Right cardiac atrium (tissue), 5 donors: ENCODE measurements at places on chromosomes 6 and 20.
A peak's percentile ranks its signal among the peaks of the same experiment; 100 is the strongest.

GRCh38 chr6:170122651-170123050 lies 168.2 kb downstream of the DLL1 start:
- no peak for DNase-seq

DNA sequence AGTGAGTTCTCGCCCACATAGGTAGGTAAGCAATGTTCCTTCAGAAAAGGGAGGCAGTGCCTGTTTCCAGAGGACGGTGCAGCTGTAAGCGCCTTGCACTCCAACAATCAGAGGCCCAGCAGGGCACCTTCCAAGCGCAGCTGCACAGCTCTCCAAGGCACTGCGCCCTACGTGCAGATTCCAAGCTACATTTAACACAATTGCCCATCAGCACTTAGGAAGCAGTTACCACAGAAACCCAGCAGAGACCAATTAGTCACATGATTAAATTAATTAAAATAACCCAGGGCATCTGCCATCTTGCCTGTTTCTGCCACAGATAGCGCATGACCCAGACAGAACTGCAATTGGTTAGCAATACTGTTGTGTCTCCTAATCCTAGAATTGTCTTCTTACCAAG lies 65.5 kb downstream of the SOBP start:
- no peak for DNase-seq

DNA sequence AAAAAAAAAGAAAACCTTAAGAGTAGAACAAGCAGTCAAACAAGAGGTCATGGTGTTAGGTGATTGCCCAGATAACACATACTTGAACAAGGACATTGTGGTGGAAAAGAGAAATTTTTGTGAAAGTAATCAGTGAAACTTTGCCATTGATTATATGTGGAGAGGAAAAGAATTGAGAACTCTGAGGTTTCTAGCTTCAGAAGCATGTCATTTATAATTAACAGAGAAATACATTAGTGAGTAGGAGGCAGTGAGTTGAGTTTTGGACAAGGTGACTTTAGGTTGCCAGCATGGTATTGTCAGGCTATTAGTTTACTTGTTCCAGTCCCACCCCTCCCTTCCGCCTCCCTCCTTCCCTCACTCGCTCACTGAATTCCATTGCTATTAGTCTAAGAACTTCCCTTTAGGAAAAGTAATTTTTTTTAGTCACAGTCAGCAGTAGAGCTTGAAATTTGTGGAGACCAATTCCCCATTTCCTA lies 17.2 kb downstream of the TAB2 start:
- no peak for DNase-seq

DNA sequence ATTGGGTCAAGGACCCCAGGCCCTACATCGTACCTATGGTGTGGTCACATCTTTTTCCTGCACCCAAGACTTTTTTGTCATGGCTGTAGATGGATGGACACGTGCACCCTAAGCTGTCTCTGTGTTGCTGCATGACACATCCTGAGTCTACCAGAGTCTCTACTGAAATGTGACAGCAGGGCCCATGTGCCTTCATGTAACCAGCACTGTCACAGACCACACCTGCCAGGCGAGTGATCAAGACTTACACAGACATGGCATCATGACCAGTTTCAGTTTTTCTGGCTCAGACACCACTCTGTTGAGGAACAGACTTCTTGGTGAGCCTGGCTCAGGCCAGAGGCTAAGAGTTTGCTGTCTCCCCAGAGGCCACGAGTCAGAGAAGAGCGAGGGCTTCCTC lies 7.6 kb downstream of the PRND start:
- no peak for DNase-seq

GRCh38 chr20:19275038-19275629 lies 62.7 kb downstream of the SLC24A3 start:
- DNase-seq: no peak

DNA sequence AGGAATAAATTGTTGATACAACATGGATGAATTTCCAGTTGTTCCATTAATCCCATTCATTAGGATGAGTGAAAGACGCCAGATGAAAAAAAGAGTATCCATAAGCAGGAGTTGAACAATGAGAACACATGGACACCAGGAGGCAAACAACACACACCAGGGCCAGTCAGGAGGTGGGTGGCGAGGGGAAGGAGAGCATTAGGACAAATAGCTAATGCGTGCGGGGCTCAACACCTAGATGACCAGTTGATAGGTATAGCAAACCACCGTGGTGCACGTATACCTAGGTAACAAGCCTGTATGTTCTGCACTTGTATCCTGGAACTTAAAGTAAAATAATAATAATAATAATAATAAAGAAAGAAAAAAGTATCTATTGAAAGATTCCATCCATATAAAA lies 11.1 kb downstream of the PCED1A start:
- DNase-seq: no peak

GRCh38 chr6:133114973-133115372 lies 126.2 kb upstream of the EYA4 start:
- DNase-seq: no peak

DNA sequence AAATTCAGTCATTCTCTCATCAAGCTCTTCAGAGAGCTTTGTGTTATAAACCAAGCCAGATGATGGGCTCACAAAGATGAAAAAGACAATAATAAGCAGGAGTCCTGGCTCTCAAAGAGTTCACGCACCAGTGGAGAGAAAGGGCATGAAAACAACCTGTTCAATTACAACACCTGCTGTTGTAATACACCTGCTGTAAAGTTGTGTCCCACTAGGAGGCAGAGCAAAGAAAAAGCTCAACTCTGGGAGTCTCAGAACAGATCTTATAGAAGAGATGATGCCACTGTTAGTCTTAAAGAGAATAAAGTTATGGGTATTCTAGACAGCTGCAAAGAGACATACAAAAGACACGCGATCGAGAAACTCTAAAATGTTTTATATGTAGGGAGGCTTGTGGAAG lies 100.6 kb downstream of the DCDC2 start:
- no peak for DNase-seq

DNA sequence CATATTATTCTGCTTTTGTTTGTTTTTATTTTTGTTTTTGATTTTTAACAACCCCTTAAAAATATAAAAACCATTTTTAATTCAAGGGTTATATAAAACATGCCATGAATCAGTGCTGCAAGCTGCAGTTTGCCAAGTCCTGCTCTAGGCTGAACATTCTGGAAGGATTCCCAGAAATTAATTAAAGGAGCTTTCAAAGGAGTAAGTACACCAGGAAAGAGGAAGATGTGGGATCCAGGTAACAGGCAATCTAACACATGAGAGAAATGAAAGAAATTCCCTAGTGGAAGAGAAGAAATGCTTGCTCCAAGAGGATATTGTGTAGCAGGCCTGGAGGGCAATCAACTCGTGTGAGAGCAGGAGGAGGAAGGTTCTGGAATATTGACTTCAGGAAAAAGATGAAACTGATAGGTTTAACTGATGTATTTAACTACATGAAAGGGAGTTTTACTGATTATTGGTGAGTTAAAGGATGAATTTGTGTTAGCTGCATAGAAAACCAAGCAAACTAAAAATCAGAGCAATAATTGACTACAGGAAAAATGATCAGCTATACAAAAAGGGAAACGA lies 146.0 kb upstream of the PHACTR1 start:
- no peak for DNase-seq

DNA sequence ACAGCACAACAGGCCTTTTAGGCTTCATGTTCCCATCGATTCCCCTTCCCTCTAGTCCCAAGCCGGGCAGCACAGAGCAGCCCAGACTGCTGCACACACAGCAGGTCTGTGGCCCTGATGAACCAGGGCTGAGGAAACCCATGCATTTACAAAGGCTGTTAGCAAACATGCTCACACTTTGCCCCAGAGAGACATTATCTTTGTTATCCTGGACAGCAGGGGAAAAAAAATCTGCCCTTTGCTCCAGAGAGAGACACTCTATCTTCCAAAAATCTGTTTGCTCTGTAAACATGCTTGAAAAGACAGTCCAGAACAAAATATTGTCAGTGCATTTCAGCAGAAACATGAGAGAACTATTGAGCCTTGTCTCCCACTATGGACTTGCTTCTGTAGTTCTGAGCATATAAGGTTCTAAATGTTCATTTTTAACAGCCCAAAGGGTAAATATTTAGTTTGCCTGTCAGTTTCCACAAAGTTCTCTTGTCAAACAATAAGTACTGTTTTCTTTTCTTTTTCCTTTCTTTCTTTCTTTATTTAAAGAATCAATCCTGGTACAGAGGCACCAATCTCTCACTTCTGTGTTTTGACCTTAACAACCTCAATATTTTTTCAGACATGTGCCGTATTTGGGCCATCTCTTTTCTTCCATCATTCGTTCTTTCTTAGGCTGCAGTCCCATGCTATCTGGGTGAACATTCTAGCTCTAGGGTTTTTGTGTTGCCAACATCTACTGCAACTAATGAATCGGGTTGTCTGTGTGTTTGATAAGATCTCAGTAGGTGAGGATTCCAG lies 468.0 kb downstream of the EPM2A start:
- no peak for DNase-seq

DNA sequence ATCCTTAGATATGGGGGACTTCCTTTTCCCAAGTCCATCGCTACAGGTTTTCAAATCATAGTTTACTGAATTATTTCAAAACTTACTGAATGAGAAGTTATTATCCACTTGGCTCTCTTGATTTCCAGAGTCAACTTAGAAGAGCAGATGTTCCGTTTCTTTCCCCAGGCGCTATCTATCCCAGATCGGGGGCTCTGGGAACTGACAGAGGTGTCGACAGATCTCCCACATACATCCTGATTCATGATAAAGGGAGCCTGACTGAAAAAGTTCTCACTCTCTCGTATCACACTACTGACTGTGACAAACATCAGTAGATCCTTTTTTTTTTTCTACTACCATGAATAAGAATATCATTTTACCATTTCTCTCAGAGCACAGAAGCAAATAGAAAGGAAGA lies 654.8 kb downstream of the RNF144B start:
- no peak for DNase-seq

DNA sequence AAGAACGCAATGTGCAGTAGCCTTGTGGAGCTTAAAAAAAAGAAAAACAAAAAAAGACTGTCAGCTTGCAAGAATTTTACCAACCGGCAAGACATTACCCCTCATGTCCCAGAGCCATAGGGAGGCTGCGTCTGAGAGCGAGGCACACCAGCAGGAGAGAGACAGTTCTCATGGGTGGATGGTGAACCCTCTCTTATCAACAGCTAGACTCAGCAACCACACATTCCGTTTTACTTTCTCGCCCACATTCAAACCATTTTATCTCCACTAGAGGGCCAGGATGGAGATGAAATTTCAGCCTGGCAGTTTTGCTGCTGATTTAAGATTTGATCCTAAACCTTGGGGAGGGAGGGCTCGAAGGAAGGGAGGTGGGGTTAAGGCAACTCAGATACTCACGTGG lies 247.0 kb downstream of the ATXN1 start:
- DNase-seq: no peak

- no peak for DNase-seq
Observed at GRCh38 chr6:167115054-167115453, 7.8 kb upstream of the CCR6 start.

DNA sequence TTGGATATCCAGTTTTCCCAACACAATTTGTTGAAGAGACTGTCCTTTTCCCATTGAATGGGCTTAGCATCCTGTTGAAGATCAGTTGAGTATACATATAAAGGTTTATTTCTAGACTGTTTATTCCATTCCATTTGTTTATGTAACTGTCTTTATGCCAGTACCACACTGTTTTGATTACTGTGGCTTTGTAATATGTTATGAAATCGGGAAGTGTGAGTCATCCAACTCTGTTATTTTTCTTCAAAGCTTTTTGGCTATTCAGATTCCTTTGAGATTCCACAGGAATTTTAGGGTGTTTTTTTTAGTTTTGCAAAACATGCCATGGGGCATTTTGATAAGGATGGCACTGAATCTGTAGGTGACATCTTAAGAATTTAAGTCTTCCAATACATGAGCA lies 188.3 kb downstream of the BMP7 start:
- DNase-seq: no peak

DNA sequence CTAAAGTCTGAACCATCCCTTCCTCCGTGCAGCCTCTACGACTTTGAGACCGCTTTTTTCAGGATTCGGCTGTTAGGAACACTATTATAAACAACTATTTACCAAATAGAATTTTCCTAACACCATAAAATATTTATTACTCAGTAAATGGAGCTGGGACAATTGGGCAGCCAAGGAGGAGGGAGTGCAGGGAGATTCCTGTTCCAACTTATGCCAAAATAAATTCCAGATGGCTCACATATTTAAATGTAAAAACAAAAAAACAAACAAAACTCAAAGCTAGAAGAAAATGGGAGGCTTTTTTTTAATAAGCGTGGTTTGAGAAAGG lies 48.1 kb downstream of the TCP11 start:
- DNase-seq: no peak

DNA sequence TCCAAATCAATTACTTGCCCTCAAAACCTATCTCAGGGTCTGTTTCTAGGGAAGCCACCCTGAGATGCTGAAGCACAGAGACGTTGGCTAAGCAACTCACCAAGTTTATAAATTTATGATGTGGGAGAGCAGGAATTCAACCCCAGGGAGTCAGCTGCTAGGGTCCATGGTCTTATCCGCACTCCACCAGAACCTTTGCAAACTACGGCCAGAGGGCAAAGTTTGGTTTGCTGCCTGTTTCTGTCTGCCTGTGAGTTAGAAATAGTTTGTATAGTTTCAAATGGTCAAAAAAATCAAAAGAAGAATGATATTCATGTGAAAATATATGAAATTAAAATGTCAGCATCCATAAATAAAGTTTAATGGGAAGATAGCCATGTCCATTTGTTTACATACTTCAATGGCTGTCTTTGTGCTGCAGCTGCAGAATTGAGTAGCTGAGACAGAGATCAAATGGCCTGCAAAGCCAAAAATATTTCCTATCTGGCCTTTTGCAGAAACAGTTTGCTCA lies 83.7 kb upstream of the ZFP64 start:
- no peak for DNase-seq

- peak; percentile 51 for DNase-seq
Observed at GRCh38 chr6:125421836-125422235, 120.1 kb upstream of the HDDC2 start.

GRCh38 chr20:40966103-40966502 lies 62.5 kb upstream of the TOP1 start:
- DNase-seq: no peak

- DNase-seq: no peak
Observed at GRCh38 chr6:8278562-8278961, 156.8 kb downstream of the SLC35B3 start.

GRCh38 chr6:166861961-166862286 lies 94.4 kb downstream of the RNASET2 start:
- no peak for DNase-seq

DNA sequence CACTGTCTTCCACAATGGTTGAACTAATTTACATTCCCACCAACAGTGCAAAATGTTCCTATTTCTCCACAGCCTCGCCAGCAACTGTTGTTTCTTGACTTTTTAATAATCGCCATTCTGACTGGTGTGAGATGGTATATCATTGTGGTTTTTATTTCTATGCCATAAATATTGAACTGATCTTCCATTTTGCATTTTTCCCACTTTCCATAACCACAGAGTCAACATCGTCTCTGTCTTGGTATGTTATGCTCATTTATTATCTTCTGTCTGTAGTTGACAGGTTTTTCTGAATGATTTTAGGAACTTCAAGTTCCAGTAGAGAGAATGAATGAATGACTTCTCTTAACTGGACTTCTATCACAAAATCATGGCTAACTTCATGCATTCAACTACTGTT lies 259.8 kb downstream of the UST start:
- no peak for DNase-seq

- no peak for DNase-seq
Observed at GRCh38 chr20:53126185-53126584, 154.0 kb downstream of the TSHZ2 start.
